ENCODE measurements at places on chromosomes 4 and X. TPM values are rescaled to one million over a fixed set of nuclear protein-coding genes. Genes with fewer than 3 reads are reported as not detected.
A peak's percentile ranks its signal among the peaks of the same experiment; 100 is the strongest.

HMGN5 gene
- total RNA-seq = 2.7 TPM

NWD2 gene
- total RNA-seq = not detected

INPP4B gene
- total RNA-seq = 9.9 TPM

TXK gene
- not detected for total RNA-seq

FDCSP gene
- total RNA-seq = not detected

DNA sequence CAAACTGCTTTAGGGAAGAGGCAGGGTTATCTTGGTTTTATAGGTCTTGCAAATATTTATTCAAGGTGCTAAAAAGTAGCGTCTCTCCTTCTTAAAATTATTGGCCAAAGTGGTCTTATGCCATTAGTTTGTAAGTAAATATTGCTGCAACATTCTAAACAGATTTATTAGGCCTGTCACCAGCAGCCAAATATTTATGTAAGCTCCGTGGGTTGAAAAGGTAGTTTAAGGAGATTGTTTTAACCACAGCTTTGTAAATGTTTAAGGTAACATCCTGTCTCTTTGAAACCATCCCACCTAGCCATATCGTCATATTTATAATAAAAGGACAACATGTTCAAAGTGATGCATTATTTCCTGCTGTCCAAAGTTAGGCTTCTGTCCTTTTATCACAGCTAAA lies 210.1 kb upstream of the LNX1 start:
- no peak for DNase-seq
- no peaks in the 10 kb centered on the region for H3K36me3 ChIP-seq
- no peak overlapping the region for H3K27ac ChIP-seq
- no peaks in the 10 kb centered on the region for H3K27me3 ChIP-seq

GRCh38 chr4:74391346-74391745 lies 26.4 kb downstream of the EREG start:
- peaks cover 8% of the 10 kb centered on the region for H3K27me3 ChIP-seq
- DNase-seq = no peak
- H3K4me1 ChIP-seq = no peaks in the 10 kb centered on the region
- no peak overlapping the region for H3K4me3 ChIP-seq
- no peaks in the 10 kb centered on the region for H3K36me3 ChIP-seq
- no peak overlapping the region for H3K27ac ChIP-seq

DNA sequence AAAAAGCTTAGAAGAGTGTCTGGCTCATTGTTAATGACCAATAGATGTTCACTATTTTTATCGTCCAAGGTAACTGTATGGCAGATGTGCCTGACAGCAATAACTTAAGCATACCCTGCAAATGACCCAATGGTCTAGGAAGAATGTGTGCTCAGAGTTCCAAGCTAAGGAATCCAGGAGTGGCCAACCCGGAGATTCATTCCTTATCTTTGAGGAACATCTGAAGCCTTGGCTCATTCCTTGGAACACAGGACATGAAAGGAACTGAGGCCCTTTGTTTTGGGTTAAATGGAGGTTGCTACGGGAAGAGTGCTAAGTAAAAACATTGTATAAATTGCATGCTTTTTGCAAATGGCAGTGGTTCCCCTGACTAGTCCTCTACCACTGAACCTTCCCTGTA lies 38.9 kb upstream of the EFNB1 start:
- H3K36me3 ChIP-seq = no peaks in the 10 kb centered on the region
- DNase-seq = no peak
- H3K4me1 ChIP-seq = no peaks in the 10 kb centered on the region
- no peak overlapping the region for H3K4me3 ChIP-seq
- H3K27ac ChIP-seq = no peak overlapping the region

DNA sequence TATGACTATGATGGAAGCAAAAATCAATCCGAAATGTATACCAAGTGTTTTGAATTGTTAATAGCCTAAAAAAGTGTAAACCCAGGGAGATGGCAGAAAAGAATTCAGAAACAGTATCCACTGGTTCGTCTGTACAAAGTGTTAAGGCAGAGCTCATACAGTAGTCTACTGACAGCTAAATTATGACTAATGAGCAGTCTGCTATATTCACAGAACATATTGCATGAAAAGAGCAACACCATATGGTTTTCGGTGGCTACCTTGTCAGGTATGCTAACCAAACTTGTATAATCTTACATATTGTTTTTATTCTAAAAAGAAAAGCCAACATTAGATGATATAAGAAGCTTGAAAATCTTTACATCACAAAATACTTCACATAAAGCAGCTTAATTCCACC lies 18.5 kb downstream of the EPHA5 start:
- H3K4me3 ChIP-seq = peak overlapping the region; percentile 2
- H3K27ac ChIP-seq = peak overlapping the region; percentile 84
- peaks cover 76% of the 10 kb centered on the region for H3K4me1 ChIP-seq
- DNase-seq = no peak

DNA sequence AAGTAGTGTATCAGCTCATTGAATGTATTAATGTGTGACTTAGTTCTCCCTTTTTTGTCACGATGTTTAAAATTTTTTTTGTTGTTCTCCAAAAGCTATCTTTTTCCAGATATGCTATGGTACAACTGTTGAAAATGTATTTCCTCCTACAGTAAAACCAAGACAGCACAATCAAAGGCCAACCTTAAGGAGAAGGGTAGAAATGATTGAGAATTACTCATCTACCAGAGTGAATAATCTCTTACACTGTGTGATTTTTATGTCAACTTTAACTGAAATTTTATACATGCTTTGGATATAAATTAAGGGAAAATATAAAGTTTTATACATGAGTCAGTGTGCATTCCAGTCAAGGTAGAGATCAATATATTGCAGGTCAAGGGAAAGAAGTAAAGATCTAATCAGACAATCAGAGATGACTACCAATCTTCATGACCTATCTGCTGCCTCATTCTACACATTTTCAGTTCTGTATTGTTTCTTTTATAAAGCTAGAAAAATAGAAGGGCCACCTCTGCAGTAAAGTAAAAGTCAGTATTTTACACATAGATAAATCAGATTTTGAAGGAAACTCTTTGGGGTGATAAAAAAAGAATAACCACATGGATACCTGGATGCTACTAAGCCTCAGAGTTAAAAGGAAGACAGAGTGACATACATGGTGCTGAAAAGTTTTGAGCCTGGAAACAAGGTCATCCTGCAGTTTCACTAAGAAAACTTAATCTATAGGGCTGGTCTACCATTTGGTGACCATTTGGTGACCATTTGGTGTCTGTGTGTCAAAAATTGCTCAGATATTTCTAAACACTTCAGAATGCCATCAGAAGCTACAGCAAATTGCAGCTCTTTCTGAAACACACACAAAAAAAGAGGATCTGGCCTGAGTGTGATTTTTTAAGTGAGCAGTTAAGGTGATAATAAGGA lies 1.6 kb downstream of the FAM13A start:
- peak overlapping the region; percentile 89 for H3K4me3 ChIP-seq
- H3K36me3 ChIP-seq = peaks cover under 1% of the 10 kb centered on the region
- no peak for DNase-seq
- peak overlapping the region; percentile 70 for H3K27ac ChIP-seq
- no peaks in the 10 kb centered on the region for H3K27me3 ChIP-seq

- peaks cover 7% of the 10 kb centered on the region for H3K4me1 ChIP-seq
- no peaks in the 10 kb centered on the region for H3K27me3 ChIP-seq
- no peak for DNase-seq
Measured at GRCh38 chr4:2825740-2826139, 17.9 kb upstream of the ADD1 start.

DNA sequence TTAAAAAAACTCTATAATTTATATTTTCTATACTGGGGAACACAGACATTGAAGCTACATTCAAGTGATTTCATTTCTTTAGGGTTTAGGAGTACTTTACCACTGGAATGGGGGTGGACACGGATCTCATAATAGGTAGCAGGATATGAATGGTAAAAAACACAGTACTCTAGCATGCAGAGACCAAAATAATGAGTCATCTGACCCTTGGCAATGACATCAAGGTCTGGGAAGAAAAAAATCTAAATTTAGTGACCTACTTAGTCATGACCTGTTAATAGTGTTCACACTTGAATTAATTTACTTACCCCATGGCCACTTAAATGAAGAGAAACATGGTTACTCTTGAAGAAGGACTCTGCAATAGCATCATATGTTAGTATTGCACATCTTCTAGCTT lies 187.9 kb downstream of the EPHA5 start:
- no peak overlapping the region for H3K27ac ChIP-seq
- peaks cover 11% of the 10 kb centered on the region for H3K4me1 ChIP-seq
- DNase-seq = no peak
- no peaks in the 10 kb centered on the region for H3K27me3 ChIP-seq

DNA sequence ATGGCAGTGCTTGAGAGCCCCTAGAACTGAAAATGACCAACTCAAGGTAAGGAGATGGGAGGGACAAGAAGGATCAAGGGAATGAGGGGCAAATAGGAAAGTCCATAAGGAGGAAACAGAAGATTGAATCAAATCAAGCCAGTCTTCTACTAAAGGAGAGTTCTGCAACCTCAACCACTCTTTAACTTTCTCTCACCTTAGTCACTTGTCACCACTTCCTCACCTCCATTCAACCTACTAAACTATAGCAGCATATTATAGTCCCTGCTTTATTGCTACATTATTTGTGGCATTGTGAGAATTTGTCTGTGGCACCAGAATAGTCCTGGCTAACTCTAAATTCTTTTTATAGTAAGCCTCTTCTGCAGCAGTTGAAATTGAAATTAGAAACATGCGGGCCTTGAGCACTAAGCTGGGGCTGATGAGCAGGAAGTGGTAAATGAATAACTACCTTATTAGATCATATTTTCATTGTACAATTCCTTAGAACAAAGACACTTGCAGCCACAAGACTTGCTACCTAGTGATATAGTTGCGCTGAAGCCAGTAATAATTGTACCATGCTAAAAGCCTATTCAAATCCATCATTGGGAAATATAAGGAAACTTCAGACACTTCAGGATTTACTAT lies 336.9 kb downstream of the ZNF674 start:
- H3K27me3 ChIP-seq = no peaks in the 10 kb centered on the region
- H3K27ac ChIP-seq = no peak overlapping the region
- peaks cover 14% of the 10 kb centered on the region for H3K4me1 ChIP-seq
- no peaks in the 10 kb centered on the region for H3K36me3 ChIP-seq

DNA sequence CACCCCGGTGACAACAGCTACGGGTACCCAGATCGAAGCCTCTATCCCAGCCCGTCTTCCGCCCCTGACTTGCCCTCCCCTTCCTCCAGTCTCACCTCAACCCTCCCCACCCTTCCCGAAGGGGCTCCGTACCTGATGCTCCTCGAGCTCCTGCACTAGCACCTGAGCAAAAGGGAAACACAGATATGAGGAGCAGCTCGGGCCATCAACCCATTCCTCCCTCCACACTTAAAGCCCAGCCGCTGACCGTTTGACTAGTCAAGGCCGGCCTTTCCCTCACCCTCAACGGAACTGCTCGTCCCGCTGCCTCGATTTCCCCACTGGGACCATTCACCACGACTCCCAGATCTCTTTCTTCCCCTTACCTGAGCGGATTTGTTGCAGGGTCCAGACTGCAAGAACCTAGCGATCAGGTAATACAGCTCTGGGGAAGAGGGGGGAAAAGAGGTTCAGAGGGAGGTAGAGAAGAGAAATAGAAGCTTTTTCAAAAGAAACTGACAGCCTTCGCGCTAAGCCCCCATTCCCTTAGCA lies 731 bp downstream of the BRWD3 start:
- H3K36me3 ChIP-seq = peaks cover 2% of the 10 kb centered on the region
- peak overlapping the region; percentile 87 for H3K27ac ChIP-seq
- no peaks in the 10 kb centered on the region for H3K27me3 ChIP-seq
- H3K4me1 ChIP-seq = peaks cover 15% of the 10 kb centered on the region
- no peak for DNase-seq

- no peak overlapping the region for H3K4me3 ChIP-seq
- no peaks in the 10 kb centered on the region for H3K27me3 ChIP-seq
Measured at GRCh38 chr4:3346146-3346545, 53.3 kb downstream of the RGS12 start.

DNA sequence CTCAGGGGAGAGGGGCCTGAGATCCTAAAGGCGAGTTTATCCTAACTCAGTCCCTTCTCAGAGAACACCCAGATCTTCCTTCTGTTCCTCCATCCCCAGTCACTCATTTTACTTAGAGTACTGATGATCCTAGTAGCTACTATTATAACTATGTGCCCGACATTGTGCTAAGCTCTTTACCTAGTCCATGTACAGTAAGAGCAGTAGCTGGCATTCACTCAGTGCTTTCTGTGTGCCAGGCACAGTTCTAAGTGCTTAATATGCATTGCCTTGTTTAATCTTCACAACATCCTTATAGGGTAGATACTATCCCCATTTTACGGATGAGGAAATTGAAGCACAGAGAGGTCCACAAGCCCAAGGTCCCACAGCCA lies 58.3 kb downstream of the FRMPD3 start:
- H3K4me3 ChIP-seq = no peak overlapping the region
- H3K36me3 ChIP-seq = no peaks in the 10 kb centered on the region

- no peak overlapping the region for H3K4me3 ChIP-seq
- H3K27me3 ChIP-seq = peaks cover 17% of the 10 kb centered on the region
- no peak overlapping the region for H3K27ac ChIP-seq
- DNase-seq = no peak
- H3K36me3 ChIP-seq = no peaks in the 10 kb centered on the region
- peaks cover 20% of the 10 kb centered on the region for H3K4me1 ChIP-seq
Measured at GRCh38 chr4:17325098-17325497, 186.8 kb downstream of the QDPR start.

DNA sequence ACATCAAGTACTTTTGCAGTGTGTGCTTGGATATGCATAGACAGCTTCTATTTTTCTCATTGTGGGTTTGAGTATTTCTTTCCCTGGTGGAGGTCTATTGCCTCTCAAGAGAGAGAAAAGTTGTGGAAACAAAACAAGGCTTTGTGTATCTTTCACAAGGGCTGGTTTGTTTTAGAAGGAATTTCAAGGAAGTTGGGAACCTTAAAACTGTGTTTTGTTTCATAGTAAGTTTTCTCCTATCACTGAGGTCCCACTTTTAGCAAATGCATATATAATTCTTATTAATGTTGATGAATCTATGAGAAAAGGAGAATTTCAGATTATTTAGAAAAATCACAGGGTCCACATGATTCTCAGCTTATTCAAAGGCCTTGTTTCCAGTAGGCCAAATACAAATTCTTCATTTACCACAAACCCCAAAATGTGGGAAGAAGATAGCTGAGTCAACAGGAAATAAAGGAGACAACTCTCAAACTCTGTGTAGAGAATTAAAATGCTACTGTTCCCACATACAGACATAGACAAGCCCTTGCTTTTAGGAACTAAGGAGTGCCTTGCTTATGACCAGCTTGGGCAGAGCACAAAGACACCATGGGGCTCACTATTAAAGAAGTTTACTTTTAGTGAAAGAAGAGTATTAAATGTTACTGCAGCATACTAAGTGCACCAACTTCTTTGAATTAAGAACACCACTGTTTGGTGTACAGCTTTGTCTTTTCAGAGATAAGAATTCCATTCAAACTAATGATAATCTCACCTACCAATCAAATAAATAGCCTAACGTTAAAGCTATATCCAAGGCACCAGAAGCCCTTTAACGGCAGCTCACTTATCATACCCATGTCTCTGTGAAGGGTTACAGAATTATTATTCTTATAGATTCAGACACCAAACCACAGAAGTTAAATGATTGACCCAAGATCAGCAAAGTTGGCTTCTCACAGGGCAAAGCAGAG lies 177.4 kb upstream of the LEF1 start:
- no peak overlapping the region for H3K4me3 ChIP-seq
- H3K27ac ChIP-seq = peak overlapping the region; percentile 44
- H3K4me1 ChIP-seq = peaks cover 24% of the 10 kb centered on the region
- no peaks in the 10 kb centered on the region for H3K27me3 ChIP-seq
- no peaks in the 10 kb centered on the region for H3K36me3 ChIP-seq
- DNase-seq = no peak

- H3K4me1 ChIP-seq = peaks cover 4% of the 10 kb centered on the region
- no peaks in the 10 kb centered on the region for H3K27me3 ChIP-seq
- no peak overlapping the region for H3K27ac ChIP-seq
- peaks cover 1% of the 10 kb centered on the region for H3K36me3 ChIP-seq
Measured at GRCh38 chr4:2222838-2223237, 19.1 kb downstream of the HAUS3 start.

All from osteocyte (in vitro differentiated cells).